Stimulated activated CD4-positive, alpha-beta T cell treated with anti-CD3 and anti-CD28 coated beads, Interleukin-15, amount 100 ng/mL, for 24 hours (primary cell): ENCODE measurements at places on chromosomes 5 and 9.

- DNase-seq, result no peak
These were observed 82.8 kb upstream of the TAS2R1 start for GRCh38 chr5:9712911-9713310.

DNA sequence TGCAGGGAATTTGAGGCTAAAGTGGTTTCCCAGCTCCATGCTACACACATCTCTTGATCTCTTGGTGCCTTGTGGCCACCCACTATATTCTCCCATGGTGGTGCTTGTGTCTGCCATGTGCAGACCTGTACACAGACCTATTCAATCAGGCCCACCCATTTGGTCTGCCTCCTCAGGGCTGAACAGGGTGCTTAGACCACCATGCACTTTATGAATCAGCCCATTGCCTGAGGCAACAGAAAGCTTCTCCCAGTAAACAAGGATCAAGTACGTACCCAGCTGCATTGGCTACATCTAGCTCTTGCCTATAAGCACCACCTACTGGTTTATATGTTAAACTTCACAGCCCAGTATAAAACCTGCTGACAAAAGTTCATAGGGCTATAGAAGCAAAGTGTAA lies 664.3 kb upstream of the EDIL3 start:
- DNase-seq, result no peak

DNA sequence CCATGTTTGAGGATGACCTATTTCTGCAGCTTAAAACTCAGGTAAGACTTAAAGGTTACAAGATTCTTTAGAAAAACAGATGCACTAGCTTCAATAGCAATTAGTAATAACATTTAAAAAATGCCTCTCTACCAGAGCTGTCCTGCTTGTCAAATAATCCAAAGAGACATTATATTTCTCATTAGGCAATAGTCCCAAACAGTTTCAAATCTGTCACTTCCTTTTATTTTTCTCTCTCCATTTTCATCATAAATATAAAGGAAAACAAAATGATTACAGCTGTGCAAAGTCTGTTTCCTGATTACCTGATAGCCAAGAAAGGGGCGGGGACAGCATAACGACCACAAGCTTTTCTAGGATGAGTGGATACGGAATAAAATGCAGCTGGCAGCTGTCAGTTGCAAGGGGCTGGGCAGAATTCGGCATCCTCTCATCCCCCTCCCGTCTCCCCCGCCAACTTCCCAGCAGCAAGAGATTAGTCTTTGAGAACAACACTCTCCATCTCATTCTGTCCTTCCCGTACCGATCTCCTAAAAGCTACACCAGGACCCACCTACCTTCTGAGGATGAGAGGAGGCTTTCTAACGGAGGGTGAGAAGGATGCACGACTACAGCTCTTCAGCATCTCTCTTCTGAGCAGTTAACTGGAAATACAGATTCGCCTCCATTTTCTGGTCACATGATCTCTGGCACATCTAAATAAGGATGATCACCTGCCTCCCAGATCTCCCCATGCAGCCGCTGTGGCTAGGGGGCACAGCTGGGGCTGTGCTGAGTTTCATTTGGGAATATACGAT lies 72.5 kb upstream of the PCA3 start:
- no peak for DNase-seq

DNA sequence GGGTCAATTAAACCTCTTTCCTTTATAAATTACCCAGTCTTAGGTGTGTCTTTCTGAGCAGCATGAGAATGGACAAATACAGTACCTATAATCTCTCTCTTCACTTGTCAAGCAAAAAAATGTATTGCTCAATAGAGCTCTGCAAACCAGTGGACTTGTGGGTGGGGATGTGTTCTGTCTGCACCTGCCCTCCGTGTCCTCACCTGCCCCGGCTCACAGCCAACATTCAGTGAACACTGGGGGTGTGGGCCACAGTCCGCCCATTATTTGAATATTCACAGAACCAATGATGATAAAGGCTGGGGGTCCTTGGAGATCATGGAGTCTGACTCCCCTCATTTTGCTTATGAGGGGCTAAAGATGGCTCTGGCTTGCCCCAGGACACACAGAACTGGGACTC lies 36.9 kb upstream of the MED27 start:
- no peak for DNase-seq

DNA sequence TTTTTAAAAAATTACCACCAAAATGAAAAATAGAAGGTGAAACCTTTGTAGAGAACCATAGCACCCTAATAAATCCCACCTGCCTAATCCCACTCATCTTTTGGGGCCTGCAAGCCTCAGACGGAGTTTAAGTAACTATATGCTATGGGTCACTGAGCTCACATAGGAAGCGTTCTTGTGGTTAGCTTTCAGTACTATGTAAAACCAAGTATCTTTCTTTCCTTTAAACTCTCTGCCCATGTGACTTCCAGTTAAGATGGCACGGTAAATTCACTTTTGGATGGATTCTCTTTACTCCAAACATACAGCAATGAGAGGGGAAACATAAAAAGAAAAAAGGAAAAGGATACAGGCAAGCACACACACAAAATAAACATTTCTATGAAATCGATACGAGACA lies 50.9 kb downstream of the FANCC start:
- no peak for DNase-seq

- DNase-seq, result no peak
These were observed 168.3 kb downstream of the PRR16 start for GRCh38 chr5:120632430-120632829.

- no peak for DNase-seq
These were observed 27.8 kb downstream of the UBE2D2 start for GRCh38 chr5:139588962-139589361.

DNA sequence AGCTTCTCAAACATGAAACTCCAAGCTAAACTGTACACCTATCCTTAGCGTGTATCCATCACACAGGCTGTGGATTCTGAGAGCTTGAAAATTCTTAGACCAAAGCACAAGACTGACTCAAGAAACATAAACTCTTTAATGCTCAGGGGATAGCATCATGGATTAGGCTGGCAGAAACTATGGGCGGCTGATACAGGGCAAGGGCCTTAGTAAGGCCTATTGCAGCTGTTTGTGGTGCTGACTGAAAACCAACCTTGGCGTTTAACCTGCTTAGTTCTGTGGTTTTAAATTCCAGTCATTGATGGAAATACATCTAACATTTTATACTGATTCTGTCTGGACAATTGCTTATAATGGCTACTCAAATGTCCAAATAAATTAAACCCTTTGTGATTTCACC lies 183.7 kb downstream of the TLR4 start:
- no peak for DNase-seq

- DNase-seq, result no peak
These were observed 696.9 kb downstream of the MAT2B start for GRCh38 chr5:164202338-164202737.

- DNase-seq, result no peak
These were observed 28.0 kb downstream of the HRH2 start for GRCh38 chr5:175685701-175686350.

GRCh38 chr9:9790216-9790872 lies 822.5 kb downstream of the PTPRD start:
- peak; percentile 14 for DNase-seq

- no peak for DNase-seq
These were observed 388.3 kb downstream of the ARRDC3 start for GRCh38 chr5:90994796-90995195.

GRCh38 chr9:16171911-16172310 lies 619.1 kb downstream of the CCDC171 start:
- no peak for DNase-seq

- DNase-seq, result no peak
These were observed 47.4 kb downstream of the FBXL7 start for GRCh38 chr5:15547261-15547839.

- no peak for DNase-seq
These were observed 247.9 kb downstream of the MSX2 start for GRCh38 chr5:174972291-174972690.

DNA sequence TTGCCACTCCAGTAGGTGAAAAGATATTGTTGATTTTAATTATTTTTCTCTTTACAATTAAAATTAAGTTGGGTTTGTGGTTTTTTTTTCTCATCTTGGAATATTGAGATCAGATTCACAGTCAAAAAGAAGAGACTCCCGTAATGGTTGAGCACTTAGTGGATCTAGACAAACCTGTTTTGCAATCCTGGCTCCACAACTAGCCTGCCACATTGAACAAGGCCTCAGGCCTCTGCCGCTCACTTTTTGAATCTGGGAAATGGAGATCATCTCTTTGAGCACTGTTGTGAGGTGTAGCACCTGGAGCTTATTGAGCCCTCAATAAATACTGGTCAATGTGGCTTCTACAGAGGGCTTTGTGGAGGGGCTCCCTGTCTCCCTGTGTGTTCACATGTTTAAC lies 37.1 kb upstream of the RARS1 start:
- DNase-seq, result no peak

DNA sequence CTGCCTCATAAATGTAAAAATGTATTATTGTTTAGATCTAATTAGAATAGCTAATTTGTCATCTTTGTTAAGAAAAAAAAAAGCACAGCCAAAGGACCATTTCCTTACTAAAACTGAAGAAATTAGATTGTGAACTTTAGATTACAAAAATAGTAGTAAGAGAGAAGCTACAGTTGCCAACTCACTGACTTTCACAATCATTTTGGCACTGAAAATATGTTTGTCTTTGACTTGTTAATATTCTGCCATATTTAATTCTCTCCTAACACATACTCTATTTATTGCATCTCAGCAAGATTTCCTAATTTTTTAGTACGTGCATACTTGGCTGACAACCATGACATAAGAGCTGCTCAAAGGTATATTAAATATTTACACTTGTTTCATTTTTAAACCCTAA lies 297.1 kb downstream of the TUSC1 start:
- DNase-seq, result no peak

DNA sequence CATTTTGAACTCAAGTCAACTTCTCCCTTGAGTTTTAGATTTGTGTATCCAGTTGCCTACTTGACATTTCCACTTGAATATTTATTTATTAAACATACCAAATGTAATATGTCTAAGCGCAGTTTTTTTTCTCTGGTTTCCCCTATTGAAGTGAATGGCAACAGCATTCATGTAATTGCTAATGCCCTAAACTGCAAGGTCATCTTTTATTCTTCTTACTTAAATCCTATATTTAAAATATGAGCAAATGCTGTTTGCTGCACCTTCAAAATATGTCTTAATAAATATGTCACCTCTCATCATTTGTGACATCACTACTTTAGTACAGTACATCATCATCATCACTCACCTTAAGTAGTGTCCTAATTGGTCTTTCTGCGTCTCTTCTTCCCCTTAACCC lies 22.4 kb downstream of the SMAD5 start:
- DNase-seq, result no peak

DNA sequence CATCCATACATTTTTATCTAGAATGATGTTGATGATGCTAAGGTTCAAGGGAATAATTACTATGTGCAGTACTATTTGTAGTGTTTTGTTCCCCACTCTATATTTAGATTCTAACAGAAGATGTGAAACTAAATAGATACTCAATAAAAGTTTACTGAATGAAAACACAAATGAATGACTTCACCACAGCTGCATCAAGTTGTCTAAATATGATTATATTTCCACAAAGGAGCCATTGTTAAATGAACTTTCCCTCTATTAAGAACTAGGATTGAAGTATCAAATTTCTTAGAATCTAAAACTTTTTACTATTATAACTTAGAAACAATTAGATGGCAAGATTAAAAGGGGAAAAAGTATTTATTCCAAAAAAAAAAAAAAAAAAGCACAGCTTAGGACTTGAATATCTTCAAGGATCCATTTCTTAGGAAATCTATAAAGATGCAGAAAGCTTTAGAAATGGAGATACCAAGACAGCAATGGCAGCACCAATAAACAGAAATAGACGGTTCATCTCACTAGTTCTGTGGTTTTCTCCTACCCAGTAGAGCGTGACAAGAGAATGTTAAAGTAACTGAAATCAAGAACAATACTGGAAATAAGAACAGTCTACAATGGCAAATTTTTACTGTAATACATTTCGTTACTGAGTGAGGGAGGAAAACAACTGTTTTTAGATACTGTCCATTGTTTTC lies 347.6 kb downstream of the EBF1 start:
- no peak for DNase-seq

DNA sequence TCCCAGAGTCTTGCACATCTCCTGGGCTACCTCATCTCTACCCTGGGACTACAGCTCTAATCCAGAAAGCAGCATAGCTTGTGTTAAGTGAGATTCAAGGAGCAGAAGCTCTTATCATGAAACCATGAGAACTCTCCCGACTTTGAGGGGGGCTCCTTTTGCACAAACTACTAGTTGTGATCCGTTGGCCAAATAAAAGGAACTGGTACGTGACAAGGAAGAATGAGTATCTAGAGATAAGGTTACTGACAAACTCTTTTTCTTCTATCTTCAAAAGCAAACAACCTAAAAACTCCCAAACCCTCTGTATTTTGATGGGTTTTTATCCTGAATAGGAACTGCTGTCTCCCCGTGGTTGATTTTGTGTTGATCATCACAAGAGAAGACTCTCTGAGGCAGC lies 168.5 kb downstream of the SLC24A2 start:
- no peak for DNase-seq

GRCh38 chr5:26487553-26487952 lies 550.8 kb downstream of the CDH9 start:
- no peak for DNase-seq

GRCh38 chr9:137149942-137150616 lies 11.1 kb downstream of the GRIN1 start:
- DNase-seq, result peak; percentile 57

DNA sequence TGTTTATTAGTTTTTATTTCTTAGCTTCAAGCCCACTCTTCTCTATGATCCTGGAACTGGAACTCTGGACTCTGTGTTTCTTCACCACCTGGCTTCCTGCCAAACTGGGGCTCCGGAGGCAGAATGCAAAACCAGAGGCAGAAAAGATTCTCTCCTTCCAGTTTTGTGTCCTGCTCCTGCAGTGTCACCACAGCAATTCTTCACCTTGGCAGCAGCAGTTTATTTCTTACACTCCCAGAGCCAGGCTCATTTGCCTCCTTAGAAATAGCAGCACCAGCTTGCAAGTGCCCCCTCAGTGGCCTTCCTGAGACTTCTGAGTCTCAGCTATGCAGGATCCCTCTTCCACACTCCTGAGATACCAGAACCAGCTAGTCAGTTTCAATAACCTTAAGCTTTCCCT lies 26.7 kb upstream of the CAMK4 start:
- peak; percentile 9 for DNase-seq

GRCh38 chr9:90925581-90926257 lies 124.1 kb downstream of the SYK start:
- DNase-seq, result no peak

DNA sequence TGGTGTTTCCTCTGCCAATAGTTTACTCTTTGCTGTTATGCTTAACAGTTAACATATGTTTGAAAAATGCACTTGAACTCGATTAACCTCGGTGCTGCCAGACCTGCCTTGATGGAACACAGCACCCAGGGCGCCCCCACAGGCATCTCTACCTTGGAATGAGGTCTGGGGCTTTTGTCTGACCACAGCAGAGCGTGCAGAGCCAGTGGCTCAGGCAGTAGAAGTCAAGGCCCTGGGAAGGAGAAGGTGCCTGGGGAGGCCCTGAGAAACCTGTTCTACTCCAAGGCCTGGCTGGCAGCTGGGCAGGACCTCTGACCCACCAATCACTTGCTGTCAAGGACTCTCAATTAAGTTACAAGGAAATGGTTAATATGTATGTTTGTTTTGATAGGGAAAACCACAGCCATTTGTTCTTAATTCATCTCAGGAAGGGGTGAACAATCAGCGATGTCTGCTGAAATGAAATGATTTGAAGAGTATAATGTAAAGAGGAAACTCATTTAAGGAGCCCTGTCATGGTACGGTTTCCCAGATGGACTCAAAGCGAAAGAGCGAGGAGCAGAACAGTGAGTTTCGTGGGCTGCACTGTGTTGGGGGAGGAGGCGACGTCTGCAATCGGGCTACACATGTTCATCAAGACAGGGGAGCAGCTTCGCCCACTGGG lies 21.9 kb downstream of the MACROH2A1 start:
- peak; percentile 58 for DNase-seq

GRCh38 chr5:3365501-3366215 lies 230.0 kb upstream of the IRX1 start:
- DNase-seq, result no peak

GRCh38 chr5:179422213-179422855 lies 77.1 kb upstream of the ADAMTS2 start:
- no peak for DNase-seq
